Mucosa of gallbladder (tissue), 1 donor: ENCODE measurements at places on chromosomes 7 and 10.

GRCh38 chr7:18444826-18445225 is 50.7 kb upstream of the HDAC9 start:
- DNase-seq = no peak

DNA sequence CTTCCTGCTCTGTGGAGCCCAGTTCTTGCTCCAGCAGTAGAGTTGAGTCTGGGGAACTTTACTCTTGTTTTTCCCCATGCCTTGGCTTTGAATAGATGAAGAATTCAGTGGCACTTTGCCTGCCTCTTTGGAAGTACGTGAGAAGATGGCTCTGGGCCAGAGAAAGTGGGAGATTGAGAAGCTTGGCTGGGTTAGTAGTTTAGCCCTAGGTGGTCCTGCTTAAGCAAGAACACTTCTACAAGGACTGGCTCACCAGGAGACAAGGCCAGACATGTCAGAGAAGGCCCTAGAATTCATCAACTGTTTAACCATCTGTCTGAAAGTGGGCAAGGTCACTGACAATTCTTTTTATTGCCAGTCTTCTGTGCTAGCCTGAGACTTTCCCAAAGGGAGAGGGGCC is 410.3 kb downstream of the TYW1 start:
- DNase-seq = no peak

- no peak for DNase-seq
These were observed 5.7 kb downstream of the GRID2IP start for GRCh38 chr7:6545398-6546126.

- no peak for DNase-seq
These were observed 49.6 kb downstream of the PLPP4 start for GRCh38 chr10:120506674-120507073.

DNA sequence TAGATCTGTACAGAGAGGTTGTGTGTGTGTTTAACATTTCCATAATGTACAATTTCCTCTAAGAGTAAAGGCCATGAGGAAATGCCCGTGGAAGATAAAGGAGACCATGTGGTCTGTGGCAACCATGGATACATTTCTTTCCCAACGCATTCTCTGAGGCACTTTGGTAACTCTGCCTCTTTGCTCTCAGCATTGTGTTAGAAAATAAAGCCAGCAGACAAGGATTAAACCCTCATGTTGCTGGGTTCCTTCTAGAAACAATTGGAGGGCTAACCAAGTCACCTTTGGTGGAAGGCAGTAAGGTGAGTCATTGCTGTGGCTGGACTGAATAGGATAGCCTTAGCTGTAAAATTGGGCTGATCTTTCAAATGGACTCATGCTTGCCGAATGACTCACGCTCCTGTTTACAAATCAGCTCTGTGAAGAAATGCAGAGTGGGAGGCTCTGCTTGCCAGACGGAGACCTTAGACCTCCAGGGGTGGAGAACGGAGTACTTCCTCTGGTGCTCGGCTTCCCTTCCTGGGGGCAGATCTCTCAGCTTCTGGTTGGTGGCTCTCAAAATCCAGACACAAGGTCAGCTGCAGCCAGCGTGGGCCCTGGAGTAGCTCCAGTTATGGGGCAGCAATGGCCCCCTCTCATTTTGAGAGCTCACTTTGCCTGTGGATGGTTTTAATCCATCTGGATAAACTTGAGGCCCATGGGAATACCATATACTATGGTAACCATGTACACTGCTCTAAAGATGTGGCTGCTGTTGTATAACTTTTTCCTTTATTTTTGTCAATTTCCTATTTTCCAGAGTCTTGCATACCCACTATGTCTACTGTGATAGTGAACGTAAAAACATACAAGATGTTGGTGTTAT is 137.3 kb downstream of the TCF7L2 start:
- peak; percentile 83 for DNase-seq

DNA sequence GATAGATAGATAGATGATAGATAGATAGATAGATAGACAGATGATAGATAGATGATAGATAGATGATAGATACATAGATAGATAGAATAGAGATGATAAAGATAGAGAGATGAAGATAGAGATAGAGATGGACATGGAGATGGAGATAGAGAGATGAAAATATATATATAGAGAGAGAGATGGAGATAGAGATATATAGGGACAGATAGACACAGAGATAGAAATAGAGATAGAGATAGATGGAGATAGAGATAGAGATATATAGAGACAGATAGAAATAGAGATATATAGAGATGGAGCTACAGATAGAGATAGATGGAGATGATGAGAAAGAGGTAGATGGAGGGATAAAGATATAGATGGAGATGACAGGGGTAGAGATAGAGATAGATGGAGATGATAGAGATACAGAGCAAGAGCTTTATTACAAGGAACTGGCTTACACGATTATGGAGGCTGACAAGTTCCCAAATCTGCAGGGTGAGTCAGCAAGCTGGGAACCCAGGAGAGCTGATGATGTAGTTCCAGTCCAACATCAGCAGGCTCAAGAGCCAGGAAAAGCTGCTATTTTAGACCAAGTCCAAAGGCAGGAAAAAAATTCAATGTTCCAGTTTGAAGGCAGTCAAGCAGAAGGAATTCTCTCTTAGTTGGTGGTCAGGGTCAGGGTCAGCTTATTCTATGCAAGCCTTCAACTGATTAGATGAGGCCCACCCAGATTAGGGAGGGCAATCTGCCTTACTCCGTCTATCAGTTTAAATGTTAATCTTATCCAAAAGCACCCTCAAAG is 37.1 kb downstream of the CAV1 start:
- no peak for DNase-seq
